ENCODE measurements at places on chromosomes 13 and 19.

- peak; percentile 97 for DNase-seq
Observed at GRCh38 chr13:105773863-105774538, 761.5 kb downstream of the EFNB2 start.

- DNase-seq, result no peak
Observed at GRCh38 chr19:7706188-7706954, 4.4 kb upstream of the FCER2 start.

GRCh38 chr19:1259206-1259875 is 9.8 kb upstream of the CIRBP start:
- peak; percentile 92 for DNase-seq

GRCh38 chr13:34076319-34076718 is 258.4 kb downstream of the RFC3 start:
- DNase-seq, result no peak

GRCh38 chr13:66618702-66619101 is 611.4 kb downstream of the PCDH9 start:
- DNase-seq, result no peak

DNA sequence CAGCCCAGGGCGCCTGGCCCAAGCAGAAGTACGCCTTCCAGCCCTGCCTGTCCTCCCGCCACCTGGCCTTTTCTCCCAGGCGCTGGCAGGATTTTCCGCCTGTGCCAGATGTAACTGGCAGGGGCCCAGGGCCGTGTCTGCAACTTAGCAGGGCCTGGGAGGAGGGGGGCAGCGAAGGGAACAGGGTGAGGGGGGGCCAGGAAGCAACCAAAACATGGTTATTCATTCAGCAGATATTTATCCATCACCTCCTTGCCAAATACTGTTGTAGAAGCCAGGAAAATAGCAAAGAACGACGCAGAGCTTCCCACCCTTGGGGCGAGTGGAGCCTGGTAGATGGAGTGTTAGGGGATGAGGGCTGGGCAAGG is 5.6 kb downstream of the TLE6 start:
- no peak for DNase-seq

- no peak for DNase-seq
Observed at GRCh38 chr13:85661675-85662074, 137.5 kb downstream of the SLITRK6 start.

DNA sequence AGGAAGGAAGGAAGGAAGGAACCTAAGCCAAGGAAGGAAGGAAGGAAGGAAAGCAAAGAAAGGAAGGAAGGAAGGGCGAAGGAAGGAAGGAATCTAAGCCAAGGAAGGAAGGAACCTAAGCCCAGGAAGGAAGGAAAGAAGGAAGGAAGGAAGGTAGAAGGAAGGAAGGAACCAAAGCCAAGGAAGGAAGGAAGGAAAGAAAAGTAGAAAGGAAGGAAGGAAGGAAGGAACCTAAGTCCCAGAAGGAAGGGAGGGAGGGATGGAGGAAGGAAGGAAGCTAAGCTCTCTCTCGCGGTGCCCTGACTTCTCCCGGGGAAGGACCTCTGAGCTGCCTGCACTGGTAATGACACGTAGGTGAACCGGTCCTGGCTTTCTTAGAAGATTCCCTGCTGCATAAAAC is 1.3 kb upstream of the RUBCNL start:
- no peak for DNase-seq

- DNase-seq, result no peak
Observed at GRCh38 chr13:26749285-26749684, 11.3 kb downstream of the GPR12 start.

DNA sequence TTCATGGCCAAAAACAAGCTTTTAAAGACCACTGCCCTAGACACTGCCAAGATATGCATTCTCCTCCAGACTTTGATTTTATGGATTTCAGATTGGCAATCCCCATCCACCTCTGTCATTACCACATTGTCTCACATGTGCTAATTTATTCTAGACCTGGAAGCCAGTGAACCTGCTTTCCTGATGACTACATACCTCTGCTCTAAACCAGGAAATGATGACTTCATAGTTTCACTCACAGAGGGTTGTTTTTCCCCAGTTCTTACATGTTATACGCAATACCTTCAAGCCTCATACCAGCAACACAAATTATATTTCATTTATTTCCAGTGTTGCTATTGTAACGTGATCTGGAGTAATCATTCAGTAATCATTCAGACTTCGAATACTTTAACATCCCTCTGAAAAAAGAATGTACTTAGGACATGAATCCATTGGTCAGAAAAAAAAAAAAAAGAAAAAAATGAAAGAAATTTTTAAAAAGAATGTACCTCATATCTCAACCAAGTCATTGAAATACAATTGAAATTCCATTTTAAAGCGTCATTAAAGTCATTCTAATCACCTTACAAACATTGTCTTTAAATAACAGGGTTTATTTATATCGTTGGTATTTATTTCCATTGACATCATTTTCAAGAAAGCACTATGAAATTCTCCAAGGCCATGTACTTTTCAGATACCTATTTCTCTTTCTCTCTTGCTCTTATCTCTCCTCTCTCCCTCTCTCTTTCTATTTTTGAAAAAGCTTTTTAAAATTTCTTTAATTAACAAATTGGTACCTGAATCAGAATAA is 33.4 kb upstream of the KLF5 start:
- no peak for DNase-seq

DNA sequence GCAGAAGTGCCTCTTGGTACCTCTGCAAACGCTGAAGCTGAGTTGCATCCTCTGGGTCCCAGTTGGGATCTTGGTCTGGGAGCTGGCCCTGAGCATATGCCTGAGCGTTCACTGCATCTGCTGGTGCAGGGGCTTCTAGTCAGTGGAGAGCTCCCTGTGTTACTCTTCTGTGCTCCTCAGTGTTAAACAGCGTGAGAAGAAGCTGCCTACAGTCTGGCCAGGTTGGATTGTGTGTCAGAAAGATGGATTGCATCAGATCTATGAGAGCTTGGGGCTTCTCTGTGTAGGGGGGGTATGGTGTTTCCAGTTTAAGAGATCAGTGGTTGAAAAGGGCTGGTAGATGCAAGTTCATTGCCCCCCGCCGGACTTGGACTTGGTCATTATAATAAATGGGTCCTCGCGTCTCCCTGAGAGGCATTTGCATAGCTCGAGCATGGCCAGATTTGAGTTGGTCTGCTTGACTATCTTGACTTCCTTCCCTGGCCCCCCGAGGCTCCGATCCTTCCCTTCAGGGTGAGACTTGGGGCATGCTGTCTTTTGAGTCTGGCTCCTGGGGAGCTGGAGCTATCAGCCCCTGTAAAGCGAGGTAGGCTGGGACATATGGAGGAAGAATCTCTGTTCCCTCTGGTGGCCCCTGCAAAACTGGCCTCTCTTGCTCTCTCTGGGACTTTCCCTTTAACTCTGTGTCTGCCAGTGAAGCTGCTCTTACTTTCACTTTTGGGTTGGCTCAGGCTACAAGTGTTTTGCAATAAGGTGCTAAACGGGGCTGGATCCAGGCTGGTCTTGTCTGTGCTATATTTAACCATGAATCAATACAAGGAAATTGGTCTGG is 52.9 kb downstream of the OR10H4 start:
- DNase-seq, result no peak

GRCh38 chr13:96728463-96728862 is 265.8 kb downstream of the OXGR1 start:
- DNase-seq, result no peak

DNA sequence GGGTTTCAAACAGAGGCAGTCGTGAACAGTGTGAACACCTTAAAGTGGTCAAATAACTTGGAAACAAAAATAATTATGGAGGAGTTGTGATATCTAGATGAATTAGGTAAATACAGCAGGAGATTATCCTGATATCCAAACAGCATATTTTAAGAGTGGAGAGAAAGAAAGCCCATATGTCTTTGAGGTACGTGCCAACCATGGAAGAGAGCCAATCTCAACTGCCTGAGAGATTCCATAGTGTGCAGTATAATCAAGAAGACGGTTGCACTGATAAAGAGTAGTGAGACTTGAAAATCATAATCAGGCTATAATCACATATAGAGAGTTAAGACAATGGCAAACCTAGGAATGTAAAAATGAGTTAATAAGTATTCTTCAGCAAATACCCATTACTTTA is 472.8 kb upstream of the SLITRK5 start:
- no peak for DNase-seq

DNA sequence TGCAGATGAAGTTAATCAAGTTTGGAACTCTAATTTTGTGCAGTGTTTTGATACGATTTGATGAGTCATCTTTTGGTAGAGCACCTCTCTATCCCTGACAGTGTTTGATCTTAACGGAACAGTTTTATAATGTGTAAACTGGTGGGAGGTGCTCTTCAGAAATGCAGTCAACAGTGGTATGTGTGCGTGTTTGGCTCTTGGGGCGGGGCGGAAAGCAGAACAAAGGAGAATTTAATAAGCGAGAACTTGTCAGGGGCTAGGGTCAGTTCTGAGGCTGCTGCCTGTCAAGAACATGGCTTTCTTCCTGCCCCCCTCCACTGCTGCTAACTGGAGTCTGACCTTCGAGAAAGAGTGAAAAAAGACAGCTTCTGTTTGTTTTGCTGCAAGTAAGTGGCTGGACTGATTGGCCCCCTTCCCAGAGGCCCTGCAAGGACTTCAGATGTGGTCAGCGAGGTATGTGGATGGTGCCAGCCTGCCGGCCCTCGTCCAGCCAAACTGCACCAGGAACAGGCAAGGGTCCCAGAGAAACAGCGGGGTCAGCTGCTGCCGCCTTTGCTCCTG is 40.8 kb downstream of the BBC3 start:
- peak; percentile 90 for DNase-seq

DNA sequence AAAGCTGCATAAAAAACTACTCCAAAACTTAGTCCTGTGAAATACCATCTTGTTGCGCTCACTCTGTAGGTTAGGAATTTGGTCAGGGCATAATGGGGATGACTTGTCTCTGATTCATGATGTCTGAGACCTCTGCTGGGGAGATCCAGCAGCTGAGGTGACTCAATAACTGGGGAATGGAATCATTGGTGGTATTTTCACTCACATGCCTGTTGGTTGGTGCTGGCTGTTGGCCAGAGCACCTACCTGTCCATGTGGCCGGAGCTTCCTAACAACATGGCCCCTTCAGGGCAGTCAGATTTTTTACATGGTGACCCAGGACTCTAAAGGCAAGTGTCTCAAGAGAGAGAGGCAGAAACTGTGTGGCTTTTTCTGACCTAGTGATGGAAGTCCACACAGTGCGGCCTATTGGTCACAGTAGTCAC is 7.4 kb upstream of the ESD start:
- DNase-seq, result peak; percentile 91

DNA sequence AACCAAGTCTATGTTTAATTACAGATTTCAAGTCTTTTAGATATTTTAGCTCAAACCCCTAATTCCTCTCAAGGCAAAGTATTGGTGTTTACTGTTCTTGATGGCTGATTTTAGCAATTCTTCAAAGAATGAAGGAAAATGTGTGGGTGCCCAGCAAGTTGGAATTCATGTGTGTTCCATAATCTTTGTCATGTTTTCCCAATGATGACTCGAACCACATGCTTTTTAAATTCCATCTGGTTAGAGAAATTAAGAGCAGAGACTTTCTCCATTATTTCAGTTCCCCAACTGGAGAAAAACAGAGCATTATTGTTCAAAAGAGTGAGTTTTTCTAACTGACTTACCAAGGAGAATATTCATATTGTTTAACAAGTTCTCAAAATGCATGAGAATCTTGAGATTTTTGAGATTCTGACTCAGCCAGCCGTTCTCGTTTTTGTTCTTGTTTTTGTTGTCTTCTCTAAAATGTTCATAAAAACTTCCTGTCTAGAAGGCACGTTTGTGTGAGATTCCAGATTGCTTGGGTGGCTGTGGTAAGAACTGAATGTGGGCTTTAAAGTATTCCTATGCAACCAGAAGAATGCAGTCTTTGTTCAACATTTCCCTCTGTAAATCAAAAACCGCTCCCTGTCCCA is 404.7 kb downstream of the IRS2 start:
- no peak for DNase-seq

- DNase-seq, result no peak
Observed at GRCh38 chr13:50645092-50645491, 198.4 kb downstream of the DLEU7 start.

DNA sequence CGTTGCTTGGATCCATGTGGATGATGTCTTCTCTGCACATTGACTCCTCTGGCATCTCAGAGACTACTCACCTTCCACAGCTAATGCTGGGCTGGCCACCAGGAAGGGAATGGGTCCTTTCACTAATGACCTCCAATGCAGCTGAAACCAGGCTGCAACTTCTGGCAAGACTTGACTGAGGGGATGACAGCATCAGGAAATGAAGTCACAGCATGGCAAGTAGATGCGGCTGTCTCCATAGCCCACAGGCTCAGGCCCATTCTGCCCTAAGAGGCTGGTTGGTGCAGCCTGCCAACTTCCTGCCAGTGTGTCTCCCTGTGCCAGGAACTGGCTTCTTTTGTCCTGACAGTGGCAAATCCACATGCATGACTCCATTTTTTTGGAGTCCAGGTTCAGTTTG is 467.3 kb downstream of the TSHZ3 start:
- DNase-seq, result peak; percentile 45

- no peak for DNase-seq
Observed at GRCh38 chr13:91328726-91329125, 18.8 kb upstream of the MIR17HG start.

DNA sequence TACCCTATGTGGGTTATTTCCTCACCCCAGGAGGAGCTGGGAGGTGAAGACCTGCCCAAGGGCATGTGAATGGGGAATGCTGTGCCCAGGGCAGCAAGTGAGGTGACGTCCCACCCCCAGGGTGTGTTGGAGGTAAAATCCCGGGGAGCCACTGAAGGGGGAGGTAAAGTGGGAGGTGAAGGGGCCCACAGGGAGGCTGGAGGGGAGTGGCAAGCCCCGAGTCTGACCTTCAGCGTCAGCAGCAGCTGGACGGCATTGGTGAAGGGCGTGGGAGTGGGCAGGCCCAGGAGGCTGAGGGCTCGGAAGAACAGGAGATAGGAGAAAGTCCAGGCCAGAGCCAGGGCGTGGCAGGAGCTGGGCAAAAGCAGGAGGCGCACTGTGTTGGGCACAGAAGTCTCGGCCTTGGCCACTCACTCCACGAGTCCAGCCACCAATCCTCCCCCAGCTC is 2.4 kb downstream of the MBOAT7 start:
- no peak for DNase-seq

DNA sequence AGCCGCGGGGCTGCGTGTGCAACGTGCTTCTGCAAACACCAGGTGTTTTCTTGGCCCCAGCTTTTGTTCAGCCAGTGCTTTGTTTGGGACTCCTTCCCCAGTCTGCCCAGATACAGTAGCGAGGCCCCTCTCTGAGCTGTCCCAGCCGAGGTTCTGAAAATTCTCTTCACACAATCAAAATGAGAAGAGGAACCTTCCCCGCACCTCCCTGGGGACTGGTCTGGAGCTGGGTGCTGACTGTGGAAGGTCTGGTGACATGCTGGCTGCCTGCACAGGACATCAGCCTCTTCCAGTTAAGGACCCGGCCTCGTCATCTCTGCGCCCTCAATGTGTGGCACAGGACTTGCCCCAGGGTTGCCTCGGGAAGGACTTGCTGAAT is 4.2 kb downstream of the ATP4A start:
- peak; percentile 45 for DNase-seq

GRCh38 chr13:79533781-79534400 is 52.9 kb downstream of the NDFIP2 start:
- no peak for DNase-seq

DNA sequence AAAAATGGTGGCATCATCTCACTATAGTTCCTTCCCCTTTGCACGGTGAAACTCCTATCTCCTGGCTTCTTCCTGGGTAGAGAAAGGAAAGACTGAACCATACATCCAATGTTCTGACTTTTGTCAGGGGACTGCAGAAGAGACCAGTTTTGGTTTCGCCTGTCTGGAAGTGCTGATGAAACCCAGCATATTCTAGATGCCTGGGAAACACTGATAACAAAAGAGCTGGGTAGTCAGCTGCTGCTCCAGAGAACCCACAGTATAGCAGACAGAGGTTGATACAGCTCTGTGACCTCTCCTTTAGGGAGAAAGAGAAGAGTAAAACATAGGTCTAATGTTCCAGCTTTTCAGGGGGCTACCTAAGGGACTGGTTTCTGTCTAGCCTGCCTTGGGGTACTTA is 695.3 kb downstream of the DIAPH3 start:
- DNase-seq, result no peak

Measured in islet precursor cell (in vitro differentiated cells).